ENCODE measurements at places on chromosomes 3 and 15.

DNA sequence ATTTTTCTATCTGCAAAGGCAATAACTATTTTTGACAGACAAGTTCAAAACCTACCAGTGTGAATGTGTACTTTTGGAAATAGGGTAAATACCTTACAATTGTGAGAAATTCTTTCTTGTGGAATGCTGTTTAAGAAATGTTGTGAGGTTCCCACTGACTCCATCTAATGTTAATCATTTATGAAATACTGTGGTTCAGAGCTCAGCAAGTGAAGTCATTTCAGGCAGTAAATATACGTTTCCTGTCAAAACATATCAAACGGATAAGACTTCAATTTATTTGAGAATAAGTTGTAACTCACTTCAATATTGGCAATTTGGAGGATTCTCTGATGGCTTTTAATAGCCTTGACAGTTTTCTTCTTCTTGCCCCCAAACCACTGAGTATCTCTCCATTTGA lies 16.4 kb downstream of the TAFA4 start:
- DNase-seq: no peak

- peak; percentile 40 for DNase-seq
These were observed 14.2 kb downstream of the DZIP3 start for GRCh38 chr3:108603691-108604090.

DNA sequence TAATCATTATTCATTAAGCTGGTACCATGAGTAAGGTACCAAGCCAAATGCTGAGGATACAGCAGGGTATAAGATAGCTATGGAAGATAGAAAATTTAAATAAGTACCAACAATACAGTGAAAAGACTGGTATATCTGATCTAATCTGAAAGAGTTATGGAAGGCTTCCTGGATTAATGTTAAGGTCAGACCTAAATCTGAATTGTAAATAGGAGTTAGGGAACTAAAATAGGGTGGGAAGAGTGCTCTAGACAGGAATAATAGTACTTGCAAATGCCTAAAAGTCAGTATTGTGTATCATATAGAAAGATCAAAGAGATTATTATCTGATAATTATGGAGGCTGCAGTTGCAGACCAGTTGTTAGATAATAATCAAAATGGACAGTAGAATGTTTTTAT lies 2.6 kb upstream of the ACKR4 start:
- no peak for DNase-seq

DNA sequence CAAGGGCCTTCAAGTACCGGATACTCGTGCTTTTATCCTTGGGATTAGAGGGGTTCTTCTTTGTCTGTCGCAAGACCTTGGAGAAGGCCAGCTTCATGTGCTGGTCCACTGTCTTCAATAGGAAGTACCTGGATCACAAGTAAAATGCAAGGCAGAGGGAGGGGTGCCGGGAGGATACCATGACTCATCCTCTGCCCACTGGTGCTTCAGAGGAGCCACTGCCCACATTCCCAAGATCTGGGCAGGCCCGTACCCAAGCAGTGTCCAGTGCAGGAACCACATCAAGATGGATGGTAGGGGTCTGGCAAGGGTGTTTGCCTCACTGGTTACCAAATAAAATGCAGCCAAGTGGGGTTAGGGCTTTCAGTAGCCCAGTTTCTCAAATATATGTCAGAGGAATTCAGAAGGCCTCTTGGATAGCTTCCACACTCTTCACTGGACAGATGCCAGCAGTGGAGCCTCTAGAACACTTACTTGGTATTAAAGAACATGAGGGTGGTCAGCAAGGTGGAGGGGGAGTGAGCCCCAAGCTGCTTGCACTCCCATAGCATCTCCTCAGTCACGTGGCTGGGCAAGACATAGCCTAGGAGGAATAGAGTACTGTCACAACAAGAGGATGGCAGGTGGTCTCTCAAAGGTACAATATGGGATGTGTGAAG lies 3.6 kb upstream of the IMPDH2 start:
- DNase-seq: no peak

- no peak for DNase-seq
These were observed 89.5 kb upstream of the MANF start for GRCh38 chr3:51295625-51296024.

GRCh38 chr3:172461530-172462138 lies 13.4 kb upstream of the GHSR start:
- DNase-seq: no peak

- DNase-seq: no peak
These were observed 158.2 kb downstream of the P3H2 start for GRCh38 chr3:189962466-189962865.

- no peak for DNase-seq
These were observed 102.1 kb downstream of the ATP8B4 start for GRCh38 chr15:50016951-50017350.

DNA sequence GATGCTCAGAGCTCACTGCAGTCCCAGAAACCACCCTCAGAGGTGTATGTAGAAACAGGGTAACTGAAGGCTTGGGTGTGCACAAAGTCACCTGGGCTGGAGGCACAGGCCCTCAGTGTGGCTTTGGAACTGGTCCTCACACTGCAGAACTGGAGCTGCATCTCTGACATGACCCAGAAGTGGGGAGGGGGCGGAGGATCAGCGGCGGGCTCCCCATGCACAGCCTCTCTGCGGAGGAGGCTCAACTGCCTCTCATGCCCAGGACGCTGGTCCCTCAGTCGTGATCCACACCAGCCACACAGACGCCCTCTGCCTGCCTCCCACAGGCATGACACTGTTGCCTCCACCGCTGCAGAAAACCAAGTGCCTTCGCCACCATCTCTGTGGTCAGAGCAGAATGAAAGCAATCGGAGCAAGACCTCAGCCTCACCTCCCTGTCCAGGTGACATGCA lies 73.7 kb downstream of the TM2D3 start:
- DNase-seq: peak; percentile 14

- no peak for DNase-seq
These were observed 706.2 kb upstream of the CBLB start for GRCh38 chr3:106575029-106575428.

All from DND-41 (cell line).